ENCODE measurements at places on chromosomes 6 and 20. TPM values are rescaled to one million over a fixed set of nuclear protein-coding genes. Genes with fewer than 3 reads are reported as not detected.

DNA sequence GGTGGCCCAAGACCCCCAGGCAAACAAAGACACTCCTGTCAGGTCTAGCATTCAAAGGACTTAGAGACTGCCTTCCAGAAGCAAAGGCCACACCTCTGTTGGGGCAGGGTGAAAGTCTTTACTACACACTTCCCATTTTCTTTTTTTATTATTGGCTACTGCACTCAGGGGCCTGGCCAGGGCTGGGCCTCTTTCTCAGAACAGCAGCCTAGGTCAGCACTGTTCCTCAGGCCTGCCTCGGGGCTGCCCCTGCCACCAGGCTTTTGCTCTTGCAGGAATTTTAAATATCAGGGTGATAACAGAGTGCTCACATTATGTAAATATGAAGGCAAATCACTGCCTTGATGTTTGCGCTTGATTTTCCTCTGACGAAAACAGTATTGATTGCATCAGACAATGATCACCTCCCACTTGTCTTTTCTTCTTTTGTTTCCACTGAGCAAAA is 18.5 kb downstream of the GSTA4 start:
- DNase-seq = no peak

- no peak for DNase-seq
Observed at GRCh38 chr6:138528137-138528536, 28.8 kb upstream of the NHSL1 start.

GRCh38 chr6:37204014-37204751 is 34.2 kb downstream of the PIM1 start:
- DNase-seq = no peak

INSM1 gene
- total RNA-seq = not detected

- DNase-seq = no peak
Observed at GRCh38 chr6:51626391-51626790, 461.0 kb downstream of the PKHD1 start.
